ENCODE measurements at places on chromosomes 11 and 22.

- no peak for DNase-seq
Observed at GRCh38 chr22:36767035-36767775, 8.7 kb downstream of the IFT27 start.

- DNase-seq, result no peak
Observed at GRCh38 chr11:123474994-123475393, 44.9 kb downstream of the GRAMD1B start.

- no peak for DNase-seq
Observed at GRCh38 chr11:57668434-57668782, 494 bp downstream of the ZDHHC5 start.

DNA sequence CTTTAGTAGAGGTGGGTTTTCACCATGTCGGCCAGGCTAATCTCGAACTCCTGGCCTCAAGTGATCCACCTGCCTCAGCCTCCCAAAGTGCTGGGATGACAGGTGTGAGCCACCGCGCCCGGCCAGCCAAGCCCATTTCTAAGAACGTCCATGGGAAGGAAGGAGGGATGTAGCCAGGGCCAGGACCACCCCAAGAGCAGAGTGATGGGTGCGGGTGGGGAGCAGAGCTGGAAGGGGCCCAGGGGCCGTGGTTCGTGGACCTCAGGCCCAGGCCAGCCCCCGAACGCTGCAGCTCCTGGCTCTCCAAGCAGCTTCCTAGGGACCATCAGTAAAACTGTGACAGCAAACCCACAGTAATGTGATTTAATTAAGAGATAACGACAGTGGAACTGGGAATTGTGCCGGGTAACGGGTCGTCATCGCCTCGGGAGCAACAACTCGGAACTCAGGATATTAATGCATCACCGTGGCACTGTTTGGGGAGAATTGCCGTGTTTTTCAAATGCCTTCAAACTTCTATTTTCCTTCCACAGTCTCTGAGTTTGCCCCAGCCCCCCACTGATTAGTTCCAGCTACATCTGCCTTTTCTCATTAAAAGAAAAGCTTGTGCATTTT is 74.3 kb downstream of the BRD1 start:
- DNase-seq, result no peak

- no peak for DNase-seq
Observed at GRCh38 chr11:97615546-97615945, 1225.7 kb downstream of the JRKL start.

GRCh38 chr11:43381802-43382201 is 23.1 kb downstream of the TTC17 start:
- no peak for DNase-seq

- no peak for DNase-seq
Observed at GRCh38 chr11:123203934-123204333, 8.9 kb upstream of the CLMP start.

- no peak for DNase-seq
Observed at GRCh38 chr11:12459865-12460444, 82.6 kb downstream of the PARVA start.

GRCh38 chr11:123122341-123122740 is 60.4 kb upstream of the HSPA8 start:
- no peak for DNase-seq

DNA sequence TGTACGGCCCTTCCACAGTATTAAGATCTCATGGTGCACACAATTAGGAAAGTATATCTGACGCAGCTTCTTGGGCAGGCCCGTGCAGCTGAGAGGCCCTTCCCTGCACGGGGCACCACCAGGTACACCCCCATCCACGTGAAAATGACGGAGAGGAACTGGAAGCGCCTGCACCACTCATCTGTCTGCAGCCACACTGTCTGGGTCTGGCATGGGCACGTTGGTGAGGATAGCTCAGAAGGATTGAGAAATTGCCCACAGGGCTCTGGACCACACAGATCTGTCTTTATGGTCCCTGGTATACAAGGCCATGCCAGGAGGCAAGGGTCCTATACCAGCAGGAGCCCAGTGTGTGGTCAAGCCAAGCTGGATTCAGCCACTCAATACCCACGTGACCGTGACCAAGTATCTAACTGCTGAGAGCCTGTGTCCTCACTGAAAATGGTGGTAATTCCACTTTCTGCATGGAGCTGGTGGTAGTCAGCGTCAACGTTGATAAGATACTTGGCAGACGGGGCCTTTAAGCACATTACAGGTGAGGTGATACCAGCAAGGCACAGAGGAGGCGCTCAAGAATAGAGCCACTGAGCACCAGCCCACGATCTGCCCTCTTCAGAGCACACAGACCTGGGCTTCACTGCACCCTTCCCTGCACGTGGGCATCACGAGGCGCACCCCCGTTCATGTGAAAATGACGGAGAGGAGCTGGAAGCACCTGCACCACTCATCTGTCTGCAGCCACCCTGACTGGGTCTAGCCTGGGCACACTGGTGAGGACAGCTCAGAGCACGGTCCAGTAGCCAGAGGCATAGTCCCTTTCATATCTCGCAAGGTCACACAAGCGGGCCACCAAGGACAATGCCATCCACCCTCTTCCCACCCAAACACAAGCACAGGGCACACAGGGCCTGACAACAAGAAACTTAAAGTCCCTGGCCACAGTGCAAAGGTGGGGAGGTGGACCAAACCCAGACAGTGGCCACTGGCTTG is 28.4 kb downstream of the SHANK2 start:
- no peak for DNase-seq

GRCh38 chr22:48736593-48737460 is 1090.8 kb downstream of the BRD1 start:
- DNase-seq, result no peak

- no peak for DNase-seq
Observed at GRCh38 chr11:75341612-75342011, 9.8 kb downstream of the ARRB1 start.

GRCh38 chr22:20793748-20794649 is 20.1 kb downstream of the SERPIND1 start:
- no peak for DNase-seq

DNA sequence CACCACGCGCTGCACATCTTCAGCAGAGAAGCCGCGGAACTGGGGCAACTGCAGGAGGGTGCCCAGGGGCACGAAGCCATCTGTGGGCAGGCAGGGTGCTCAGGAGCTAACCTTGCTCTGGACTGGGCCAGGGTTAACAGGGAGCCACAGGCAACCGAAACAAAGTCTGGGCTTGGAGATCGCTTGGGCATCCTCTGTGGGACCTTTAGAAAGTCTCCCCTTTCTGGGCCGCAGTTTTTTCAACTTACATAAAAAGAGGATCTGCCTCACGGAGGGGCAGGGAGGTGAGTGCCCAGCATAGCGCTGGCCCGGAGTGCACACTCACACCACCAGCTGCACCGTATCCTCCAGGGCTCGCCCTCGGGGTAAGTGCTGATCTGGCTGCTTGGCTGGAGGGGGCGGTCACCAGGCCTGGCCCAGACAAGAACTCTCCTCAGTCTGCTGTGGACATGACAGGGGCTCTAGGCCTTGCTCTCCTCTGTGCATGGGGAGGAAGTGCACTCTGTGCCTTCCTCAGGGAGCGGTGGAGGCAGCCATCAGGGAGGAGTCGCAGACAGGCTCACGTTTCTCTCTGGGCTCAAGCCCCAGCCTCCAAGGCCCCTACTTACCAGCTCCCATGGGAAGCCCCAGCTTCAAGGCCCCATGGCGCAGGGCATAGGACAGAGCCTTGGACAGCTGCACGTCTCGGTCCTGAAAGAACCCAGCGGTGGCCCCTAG is 937 bp downstream of the TRPT1 start:
- DNase-seq, result no peak

DNA sequence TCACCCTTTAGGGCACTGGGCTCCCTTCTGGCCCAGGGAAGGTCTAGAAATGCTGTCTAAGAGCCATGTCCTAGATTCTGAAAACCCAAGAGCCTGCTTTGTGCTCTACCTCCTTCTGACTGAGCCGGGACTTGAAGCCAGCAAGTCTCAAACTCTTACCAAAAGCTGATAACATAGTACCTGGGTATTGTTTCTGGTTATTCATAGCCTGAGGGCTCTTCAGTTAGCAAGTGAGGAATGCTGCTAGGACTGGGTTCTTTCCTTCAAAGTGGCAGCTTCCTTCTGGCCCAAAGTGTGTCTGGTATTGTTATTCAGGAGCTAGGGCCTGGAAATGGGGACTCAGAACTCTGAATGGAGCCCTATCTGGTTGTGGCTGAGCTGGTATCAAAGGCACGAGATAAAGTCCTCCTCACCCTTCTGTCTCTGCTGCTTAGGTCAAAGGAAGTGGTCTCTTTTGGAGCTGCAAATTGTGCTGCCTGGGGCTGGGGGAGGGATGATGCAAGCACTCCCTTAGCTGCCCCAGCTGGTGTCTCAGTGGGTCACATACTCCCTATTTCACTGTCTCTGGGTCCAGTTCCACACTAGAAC is 696.0 kb upstream of the CCDC179 start:
- DNase-seq, result no peak

DNA sequence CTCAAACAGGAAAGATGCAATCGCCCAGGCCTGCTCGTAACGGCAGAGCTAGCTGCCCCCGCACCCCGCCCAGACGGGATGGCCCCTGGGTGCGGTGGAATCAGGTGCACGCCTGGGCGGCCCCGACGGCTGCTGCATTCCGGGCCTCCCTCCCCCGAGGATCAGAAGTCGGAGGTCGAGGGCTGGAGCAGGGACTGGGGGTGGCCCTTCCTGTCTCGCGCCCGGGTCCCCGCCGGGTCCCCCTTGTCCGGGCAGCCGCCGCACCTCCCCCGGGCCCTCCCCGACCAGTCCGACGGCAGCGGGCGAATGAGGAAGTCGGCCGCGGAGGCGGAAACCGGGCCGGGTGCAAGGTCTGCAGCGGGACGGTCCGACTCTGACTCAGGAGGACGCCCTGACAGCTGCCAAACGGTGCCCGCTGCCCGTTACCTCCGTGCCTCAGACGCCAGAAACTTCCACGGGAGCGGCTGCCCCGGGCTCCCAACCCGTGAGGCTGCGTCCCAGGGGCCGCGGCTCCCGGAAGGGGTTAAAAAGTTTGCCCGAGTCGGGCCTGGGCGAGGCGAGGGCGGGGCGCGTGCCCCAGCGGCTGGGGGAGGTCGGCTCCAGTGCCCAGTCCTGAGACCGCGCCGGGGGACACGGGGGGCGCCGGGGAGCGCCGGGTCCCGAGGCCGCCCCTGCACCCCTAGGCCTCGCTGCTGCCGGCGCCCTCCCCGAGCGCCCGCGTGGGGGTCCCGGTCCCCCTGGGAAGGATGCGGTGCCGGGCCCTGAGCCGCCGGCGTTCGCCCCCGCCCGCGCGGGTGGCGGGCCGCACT is 663 bp downstream of the MYH9 start:
- DNase-seq, result peak; percentile 73

DNA sequence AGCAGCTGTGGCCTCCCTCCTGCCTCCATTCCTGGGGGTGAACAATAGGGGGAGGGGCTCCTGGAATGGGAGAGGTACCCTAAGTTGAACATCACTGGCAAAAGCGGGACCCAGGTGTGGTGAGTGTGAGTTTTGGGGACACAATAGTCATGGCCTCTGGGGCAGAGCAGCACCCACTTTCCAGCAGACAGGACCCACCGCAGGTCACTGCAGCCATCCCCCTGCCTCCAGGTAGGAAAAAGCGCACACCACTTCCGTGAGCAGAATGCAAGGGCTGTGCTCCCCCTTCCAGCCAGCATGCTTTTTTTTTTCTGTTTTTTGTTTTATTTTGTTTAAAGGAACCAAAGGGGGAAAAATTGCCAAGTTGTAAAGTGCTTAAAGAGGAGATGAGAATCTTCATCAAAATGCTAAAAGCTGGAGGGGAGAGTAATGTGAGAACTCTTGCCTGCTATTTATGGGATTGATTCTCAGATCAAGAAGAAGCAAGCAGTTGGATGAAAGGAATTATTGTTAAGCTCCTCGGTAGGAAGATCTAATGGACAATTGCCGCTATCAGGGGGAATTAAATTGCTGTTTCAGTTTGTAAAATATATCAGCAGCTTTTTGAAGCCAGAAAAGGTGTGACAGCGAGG is 152.9 kb downstream of the FEZ1 start:
- no peak for DNase-seq

DNA sequence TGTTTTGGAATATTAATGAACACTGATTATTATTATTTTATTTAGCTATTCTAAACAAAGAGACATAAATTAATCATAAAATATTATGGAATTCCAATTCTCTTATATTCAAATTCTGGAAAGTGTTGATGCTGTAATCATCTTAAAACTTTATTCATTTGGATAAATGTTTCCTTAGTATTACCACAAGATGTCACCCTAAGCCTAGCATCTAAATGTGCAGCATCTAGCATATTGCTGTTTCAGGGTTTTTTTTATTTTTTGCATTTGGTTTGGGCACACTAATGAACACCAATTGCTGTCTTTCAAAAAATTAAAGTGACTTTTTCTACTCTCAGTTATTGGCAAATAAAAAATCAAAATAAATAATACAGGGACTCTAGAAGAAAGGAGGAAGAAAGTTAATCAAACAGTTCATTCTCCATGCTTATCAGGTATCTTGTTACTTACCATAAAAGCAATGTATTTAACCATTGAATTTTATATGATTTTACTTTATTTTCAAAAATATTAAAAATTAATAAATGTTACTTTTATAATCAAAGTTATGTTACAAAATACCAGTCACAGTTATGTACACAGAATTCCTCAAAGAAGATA is 31.8 kb downstream of the DLG2 start:
- DNase-seq, result no peak

DNA sequence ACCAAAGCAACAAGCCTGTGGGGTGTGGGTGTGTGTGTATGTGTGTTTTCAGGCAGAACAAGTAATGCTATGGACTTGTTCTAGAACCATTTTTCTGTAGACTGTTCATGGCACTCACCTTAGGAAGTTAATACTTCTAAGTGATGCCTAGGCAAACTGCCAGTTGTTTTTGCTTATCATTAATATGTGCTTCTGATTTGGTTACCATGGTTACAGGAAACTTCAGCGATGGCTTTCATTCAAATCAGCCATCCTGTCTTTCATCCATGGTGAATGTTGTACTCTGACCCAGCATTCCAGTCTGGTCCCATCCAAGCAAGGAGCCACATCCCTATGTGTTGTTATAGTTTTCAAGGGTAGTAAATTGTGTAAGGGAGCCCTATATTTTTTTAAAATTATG is 49.8 kb upstream of the ARHGAP20 start:
- no peak for DNase-seq

DNA sequence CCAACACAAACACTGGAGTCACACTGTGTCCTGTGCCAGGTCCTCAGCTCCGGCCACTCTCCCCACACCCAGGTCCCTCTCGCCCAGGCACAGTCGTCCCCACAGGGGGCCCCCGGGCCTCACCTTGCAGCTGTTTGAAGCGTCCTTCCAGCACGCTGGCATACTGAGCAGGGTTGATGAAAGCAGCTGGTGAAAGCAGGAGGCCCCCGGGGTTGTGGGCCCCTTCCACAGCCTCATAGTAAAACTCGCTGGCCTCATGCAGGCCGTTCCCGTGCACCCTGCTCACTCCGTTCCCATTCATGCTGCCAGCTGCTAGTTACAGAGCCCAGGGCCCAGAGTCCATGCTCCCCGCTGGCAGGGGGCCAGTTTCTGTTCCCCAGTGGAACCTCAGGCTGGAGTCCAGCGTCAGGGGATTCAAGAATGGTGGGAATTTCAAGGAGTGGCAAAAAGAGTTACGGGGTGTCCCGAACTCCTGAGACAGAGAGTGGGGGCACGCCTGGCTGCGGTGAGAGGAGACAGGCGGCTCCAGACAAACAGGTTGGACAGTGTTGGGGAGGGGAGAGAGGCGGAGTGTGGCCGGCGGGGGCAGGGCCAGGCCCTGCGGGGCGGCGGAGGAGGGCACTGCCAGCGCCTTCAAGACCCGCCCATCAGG is 10.6 kb downstream of the SPTBN2 start:
- no peak for DNase-seq

Data from stimulated activated naive CD8-positive, alpha-beta T cell treated with anti-CD3 and anti-CD28 coated beads, Interleukin-15, Interleukin-2, amounts not matched to agents 100 U/mL and 50 U/mL, for 24 hours (primary cell).